CD4-positive, alpha-beta T cell treated with Interleukin-6 at 100 ng/mL for 8 hours (primary cell): ENCODE measurements at places on chromosomes 11 and 22.

GRCh38 chr11:103652013-103652412 is 384.4 kb upstream of the DDI1 start:
- no peak for DNase-seq

DNA sequence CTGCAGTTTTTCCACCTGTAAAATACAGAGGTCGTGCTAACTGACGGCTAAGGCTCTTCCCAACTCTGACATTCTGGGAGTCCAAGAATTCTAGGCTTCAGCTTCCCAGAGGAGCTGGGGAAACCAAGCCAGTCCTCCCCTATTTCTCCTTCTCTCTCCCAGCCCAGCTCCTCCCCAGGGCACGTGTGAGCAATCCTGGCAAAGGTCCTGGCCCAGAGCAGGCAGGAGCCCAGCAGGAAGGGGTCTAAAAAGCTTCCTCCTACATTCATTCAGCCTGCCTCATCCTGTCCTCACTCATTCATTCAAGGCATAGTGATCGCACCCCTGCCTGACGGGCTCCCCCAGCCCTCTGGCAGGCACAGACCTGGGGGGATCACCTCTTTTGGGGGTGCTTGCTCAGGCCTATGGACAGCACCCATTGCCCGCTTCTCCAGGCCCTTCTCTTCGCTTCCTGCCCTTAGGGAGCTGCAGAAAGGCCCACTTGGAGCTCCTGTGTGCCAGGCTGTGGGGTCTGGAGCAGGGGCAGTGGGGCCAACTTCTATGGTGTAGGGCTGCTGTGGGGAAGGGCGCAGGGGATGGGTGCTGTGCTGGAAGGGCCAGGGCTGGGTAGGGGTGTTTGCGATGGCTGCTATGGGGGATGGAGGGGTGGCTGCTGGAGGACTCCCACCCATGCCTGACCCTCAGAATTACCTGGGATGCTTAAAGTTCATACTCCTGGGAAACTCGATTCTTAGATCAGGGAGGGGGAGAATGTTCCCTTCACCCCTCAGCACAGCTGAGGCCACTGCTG is 9.8 kb downstream of the KCNC1 start:
- no peak for DNase-seq

GRCh38 chr22:24386937-24387471 is 40.4 kb upstream of the ADORA2A start:
- DNase-seq: no peak

GRCh38 chr11:10267821-10268220 is 26.2 kb downstream of the SBF2 start:
- no peak for DNase-seq

GRCh38 chr11:132590554-132590953 is 941.7 kb downstream of the OPCML start:
- DNase-seq: no peak

GRCh38 chr11:26844963-26845362 is 123.1 kb upstream of the SLC5A12 start:
- no peak for DNase-seq

- no peak for DNase-seq
Measured at GRCh38 chr11:120129570-120129969, 8.3 kb downstream of the TRIM29 start.

- no peak for DNase-seq
Measured at GRCh38 chr22:44918925-44919392, 90.8 kb downstream of the PHF21B start.

DNA sequence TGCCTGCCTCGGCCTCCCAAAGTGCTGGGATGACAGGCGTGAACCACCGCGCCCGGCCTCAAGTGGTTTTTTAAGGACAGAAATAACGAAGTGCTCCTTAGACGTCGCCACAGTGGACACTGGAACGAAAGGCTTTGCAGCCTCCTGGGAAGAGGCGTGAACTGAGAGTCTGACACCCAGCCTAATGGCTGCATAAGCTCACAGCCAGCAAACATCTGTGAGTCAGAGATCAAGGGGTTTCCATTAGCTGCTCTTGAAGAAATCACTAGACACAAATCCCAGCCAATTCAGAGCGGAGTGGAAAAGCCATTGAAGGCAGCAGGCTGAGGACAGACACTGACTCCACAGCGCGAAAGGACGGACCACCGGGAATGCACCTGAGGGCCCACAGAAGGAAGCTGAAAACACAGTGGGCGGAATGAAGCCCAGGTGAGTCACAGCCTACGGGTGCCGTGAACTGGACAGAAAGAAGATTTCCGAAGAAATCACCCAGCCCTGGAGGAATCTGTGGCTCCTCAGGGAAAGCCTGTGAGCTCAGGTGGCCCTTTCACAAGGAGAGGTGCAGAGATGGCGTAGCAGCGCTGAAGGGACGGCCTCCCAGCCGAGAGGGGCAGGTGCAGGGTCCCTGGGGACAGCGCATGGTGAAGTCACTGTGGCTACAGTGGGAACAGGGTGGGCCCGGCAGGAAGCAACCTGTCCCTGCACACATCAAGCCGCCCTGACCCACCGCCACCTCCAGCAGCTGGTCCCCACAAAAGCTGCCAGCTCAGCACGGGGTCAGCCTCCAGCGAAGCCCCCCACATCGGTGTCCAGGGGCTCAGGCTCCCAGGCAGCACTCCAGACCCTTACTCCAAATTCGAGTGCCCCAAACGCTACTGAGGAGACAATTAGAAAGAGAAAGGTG is 11.6 kb downstream of the LMNTD2 start:
- DNase-seq: no peak
